SW480 (cell line): ENCODE measurements at places on chromosomes 5 and 9.

DNA sequence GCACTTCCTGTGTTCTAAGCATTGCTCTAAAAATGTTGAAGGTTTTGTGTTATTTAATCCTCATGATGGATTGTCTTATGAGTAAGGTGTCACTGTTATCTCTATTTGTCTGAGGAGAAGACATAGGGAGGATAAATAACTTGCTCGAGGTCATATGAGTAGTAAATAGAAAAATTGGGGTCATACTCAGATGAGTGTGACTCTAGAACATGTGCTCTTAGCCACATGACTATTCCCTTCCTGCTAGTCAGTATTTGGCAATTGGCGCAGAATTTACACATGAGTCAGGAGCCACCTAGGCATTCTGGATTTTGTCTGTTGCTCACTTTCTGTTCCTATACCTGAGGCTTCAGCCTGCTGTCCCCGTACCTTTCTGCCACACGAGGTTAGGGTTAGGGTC is 234.6 kb upstream of the CD180 start:
- no peak for DNase-seq

DNA sequence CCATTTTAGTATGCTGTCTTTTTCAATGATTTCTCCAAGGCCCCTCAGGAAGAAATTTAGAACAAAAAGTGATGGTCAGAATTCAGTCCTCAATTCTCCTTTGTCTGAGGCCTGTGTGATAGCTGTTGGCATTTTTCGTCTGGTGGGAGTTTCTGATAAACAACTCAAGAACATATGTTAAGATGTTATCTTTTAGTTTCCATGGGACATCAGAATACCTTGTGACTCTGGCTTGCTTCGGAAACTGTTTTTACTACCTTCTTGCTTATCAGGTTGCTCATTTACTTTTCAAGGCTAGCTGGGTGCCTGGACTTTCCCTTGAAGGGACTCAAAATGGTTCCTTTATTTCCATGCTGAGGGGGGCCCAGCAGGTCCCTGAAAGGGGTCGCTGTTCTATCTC is 97.2 kb downstream of the INVS start:
- DNase-seq = no peak

- peak; percentile 10 for DNase-seq
These were observed 108.3 kb downstream of the PCSK1 start for GRCh38 chr5:96324708-96325107.

DNA sequence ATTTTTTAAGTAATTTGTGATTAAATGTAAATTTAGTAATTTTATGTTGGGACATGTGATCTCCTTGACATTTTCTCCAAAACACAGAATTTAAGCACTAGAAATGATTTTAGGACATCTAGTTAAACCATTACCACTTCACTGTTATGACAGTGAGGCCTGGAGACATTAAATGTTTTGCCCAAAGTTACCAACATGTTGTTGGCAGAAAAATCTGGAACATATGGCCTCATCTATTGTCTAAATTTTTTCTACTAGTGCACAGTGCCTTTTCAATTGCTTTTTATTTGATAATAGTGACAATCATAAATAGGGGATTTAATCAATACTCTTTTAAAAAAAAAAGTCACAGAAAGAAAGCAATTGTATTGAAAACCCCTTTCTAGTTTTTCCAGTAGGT is 45.6 kb downstream of the PIK3R1 start:
- DNase-seq = no peak

- peak; percentile 93 for DNase-seq
These were observed 80.0 kb upstream of the TUT7 start for GRCh38 chr9:86434039-86434726.

DNA sequence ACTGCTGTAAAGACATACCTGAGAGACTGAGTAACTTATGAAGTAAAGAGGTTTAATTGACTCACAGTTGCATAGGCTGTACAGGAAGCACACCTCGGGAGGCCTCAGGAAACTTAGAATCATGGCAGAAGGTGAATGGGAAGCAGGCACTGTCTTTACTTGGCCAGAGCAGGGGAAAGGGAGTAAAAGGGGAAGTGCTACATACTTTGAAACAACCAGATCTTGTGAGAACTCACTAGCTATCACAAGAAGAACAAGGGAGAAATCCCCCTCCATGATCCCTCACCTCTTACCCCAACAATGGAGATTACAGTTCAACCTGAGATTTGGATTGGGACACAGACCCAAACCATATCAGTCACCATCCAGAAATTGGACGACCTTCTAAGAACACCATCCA is 1285.8 kb upstream of the CDH9 start:
- DNase-seq = no peak

- no peak for DNase-seq
These were observed 29.8 kb upstream of the SMC5 start for GRCh38 chr9:70229026-70229425.

DNA sequence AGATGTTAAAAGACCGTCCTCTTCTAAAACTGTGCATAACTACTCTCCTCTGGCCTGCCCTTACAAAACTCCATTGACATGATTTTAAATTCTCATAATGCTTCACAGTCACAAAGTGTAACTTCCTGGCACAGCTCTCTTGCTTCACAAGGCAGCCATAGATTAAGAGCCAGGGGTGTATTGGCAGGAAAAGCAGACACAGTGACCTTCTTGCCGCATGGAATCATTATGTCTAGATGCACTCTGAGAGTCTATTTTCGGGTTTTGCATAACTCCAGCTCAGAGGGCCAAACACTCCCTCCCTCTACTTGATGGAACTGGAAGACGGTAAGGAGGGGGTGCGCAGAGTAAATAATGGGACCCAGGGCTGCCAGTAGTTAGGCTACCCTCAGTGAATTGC is 110.1 kb downstream of the MARCHF3 start:
- no peak for DNase-seq

GRCh38 chr9:136002881-136003280 is 41.7 kb upstream of the UBAC1 start:
- DNase-seq = no peak

GRCh38 chr9:84079994-84080393 is 99.4 kb downstream of the RMI1 start:
- no peak for DNase-seq

DNA sequence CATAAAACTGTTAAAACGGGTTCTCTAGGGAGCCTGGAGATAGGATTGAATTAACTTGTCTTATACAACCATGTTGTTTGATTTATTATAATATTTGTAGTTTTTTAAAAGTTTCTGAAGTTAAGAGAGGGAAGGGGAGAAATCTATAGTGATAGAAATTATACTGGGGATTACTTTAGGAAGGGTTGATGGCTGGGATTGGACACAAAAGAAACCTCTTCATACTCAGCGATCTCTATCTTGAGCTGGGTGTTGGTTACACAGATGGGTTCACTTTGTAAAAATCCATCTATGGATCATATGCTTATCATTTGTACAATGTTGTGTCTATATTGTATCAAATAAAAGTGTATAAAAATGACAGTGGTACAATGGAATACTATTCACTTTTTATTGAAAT is 30.0 kb downstream of the TNPO1 start:
- DNase-seq = no peak

- no peak for DNase-seq
These were observed 21.6 kb downstream of the CEMIP2 start for GRCh38 chr9:71746758-71747125.

DNA sequence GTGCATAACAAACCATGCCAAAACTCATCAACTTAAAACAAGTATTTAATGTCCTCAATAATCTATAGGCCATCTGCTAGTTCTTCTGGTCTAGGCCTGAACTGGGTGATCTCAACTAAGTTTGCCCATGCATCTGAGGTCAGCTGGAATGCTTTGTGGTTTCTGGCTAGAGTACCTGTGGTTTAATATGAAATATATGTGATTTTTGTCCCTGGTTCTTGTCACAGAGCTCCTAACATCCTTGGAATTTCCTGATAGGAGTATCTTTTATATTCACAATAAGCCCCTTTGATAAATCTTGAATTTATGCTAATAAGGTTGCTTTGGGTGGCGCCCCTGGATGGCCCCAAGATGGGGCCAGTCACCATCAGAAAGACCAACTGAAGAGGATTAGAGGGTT is 535.9 kb downstream of the DNAH5 start:
- DNase-seq = peak; percentile 58
